ENCODE measurements at places on chromosomes 5 and 9. TPM values are rescaled to one million over a fixed set of nuclear protein-coding genes. Genes with fewer than 3 reads are reported as not detected.
A peak's percentile ranks its signal among the peaks of the same experiment; 100 is the strongest.

Gene ANKRD31
- total RNA-seq = 0.22 TPM

Gene NUTM2G
- total RNA-seq = not detected

- no peak for DNase-seq
Measured at GRCh38 chr5:131628990-131629389, 6.0 kb downstream of the RAPGEF6 start.

DNA sequence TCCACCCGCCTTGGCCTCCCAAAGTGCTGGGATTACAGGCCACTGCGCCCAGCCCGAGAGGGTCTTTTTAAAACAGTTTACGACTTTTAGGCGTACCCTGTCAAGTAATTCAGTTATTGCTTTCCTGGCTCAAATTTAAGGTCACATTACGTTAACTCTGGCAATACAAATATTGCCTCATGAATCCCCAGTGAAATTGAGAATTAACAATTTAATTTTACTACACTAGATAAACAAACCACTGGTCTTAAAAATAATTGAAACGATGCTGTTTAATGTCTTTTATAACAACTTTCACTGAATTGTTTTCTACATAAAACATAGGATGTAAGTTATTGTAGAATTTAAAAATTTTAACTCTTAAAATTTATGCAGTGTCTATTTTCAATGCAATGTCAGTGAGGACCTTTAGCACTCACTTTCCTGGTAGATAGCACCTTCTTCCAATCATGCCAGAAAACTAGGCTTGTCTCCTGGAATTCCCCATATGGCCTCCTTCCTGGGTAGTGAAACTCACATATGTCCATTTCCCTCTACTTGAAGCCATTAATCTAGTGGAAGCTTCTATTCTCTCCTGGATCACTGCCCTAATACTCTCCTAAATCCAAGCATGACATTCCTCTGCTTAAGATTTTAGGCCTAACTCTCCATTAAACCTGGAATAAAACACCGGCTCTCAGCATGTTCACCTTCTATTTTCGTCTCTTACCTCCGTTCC, 13.5 kb downstream of the BASP1 start:
- no peak for DNase-seq

DNA sequence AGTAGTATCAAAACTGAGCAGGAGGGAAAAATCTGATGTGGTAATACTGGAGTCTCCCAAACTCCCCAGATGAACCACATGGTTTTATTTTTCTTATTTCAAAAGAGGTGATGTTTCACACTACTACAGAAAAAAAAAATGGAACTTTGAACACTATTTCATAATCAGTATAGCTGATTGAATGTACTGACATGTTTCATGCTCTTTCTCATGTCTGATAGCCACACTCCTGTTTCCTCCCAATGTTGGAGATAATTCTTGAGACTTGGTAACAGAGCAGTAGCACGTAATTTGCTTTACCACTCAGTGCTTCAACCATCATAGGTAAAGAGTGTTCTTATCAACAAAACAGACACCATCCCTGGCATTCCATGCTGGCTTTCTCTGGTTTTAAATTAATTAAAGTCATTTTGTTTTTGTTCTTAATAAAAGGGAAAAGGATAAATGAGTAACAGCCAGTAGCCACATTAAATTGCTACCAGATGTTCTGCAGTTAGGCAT, 85.2 kb downstream of the MUSK start:
- DNase-seq = no peak

- DNase-seq = no peak
Measured at GRCh38 chr5:63439537-63439936, 522.7 kb downstream of the HTR1A start.

DNA sequence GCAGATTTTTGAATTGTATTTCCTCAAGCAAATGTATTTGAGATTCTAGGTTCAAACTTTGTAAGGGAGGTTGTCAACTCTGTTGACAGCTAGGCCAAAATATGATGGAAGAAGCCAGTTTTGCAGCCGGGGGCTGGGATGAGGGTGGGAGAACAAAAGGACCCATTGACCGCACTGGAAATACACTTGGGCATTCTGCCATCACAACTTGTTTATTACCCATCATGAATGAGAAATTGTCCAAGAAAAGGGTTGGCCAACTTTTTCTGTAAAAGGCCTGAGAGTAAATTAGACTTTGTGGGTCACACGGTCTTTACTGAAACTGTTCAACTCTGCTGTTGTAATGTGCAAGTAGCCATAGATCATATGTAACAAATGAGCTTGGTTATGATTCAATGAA, 221.3 kb upstream of the KLF9 start:
- DNase-seq = no peak

DNA sequence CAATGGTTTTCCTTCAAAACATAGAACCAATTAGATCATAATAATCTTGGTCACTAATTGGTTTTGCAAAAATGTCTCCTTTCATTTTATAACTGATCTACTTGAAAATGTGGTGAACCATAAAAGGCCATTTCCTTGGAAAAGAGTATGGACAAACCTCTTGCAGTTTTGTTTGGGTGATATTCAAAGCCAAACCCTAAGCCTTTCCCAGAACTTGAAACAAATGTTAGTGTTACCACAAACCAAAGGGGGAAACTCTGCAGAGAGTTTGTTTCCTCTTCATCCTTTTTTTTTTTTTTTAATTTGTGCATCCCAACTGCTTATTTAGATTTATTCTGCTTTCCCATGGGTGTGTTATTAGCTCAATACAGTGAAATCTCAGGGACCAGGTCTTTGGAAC, 204.4 kb upstream of the ADAMTSL1 start:
- no peak for DNase-seq

DNA sequence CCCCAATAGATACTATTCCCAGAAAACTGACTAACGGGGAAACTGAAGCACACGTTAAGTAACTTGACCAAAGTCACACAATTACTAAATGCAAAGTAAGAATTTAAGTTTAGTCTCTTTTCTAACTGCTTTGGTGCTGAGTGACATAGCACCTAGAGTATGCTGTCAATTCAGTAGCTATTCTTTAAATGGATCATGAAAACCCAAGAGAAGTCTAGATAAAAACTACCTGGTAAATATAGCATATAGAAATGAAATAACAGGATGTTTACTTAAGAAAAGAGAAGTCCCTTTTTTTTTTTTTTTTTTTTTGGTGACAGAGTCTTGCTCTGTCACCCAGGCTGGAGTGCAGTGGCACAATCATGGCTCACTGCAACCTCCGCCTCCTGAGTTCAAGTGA, 129.2 kb downstream of the PDE4D start:
- DNase-seq = no peak

DNA sequence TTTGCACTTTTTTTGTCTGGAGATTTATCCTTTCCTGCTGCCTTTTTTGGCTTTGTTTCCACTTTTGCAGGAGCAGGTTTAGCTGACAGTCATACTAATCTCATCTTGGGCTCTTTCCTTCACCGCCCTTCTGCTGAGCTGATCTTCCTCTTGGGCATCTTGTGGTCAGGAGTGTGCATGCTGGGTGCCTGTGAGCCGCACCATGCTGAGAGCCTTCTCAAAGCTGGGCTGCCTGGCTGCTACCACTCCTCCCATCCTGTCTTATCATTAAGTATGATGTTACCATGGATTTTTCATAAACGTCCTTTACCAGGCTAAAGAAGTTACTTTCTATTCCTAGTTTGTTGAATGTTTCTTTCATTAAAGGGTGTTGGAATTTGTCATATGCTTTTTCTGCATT, 49.5 kb upstream of the MCCC2 start:
- DNase-seq = no peak

DNA sequence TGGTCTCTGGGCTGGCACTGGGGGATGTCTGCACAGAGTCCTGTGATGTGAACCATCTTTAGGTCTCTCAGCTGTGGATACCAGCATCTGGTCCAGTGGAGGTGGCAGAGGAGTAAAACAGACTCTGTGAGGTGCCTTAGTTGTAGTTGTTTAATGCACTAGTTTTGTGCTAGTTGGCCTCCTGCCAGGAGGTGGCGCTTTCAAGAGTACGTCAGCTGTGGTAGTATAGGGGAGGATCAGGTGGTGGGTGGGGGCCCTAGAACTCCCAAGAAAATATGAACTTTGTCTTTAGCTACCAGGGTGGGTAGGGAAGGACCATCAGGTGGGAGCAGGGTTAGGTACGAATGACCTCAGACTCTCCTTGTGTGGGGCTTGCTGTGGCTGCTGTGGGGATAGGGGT, 197.1 kb downstream of the TMC1 start:
- no peak for DNase-seq

GRCh38 chr9:114006155-114006550, 71.9 kb downstream of the AMBP start:
- peak; percentile 49 for DNase-seq

- DNase-seq = no peak
Measured at GRCh38 chr5:39578887-39579497, 154.2 kb upstream of the DAB2 start.

DNA sequence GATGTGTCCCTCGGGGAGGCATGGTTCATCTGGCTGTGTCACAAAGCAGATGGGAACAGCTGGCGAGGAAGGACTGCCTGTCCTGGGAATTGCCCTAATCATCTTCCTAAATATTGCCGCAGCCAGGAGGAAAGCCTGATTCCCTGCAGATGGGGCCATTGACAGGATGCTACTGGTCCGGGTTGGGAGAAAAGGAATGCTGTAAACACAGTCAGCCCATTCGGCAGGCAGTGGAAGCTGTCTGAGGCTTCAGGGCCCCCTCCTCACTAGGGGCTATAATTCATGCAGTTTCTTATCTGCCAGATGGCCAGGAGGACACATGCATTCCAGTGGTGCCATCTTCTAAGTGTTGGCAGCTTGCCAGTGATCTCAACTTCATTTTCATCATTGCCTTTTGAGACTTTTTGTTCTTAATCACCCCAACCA, 110.3 kb downstream of the KCNIP1 start:
- DNase-seq = no peak

- no peak for DNase-seq
Measured at GRCh38 chr5:95537501-95537900, 17.3 kb downstream of the SKIC3 start.

DNA sequence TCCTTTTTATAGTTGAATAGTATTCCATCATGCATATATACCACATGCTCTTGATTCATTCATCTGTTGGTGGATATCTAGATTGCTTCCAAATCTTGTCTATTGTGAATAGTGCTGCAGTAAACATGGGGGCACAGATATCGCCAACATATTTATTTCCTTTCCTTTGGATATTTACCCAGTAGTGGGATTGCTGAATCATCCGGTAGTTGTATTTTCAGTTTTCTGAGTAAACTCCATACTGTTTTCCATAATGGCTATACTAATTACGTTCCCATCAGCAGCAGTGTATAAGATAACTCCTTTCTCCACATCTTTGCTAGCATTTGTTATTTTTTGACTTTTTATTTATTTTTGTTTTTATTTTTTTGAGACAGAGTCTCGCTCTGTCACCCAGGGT, 3.3 kb downstream of the SNX2 start:
- no peak for DNase-seq

GRCh38 chr9:37390759-37391158, 31.7 kb upstream of the GRHPR start:
- no peak for DNase-seq

Gene BTNL8
- total RNA-seq = not detected

DNA sequence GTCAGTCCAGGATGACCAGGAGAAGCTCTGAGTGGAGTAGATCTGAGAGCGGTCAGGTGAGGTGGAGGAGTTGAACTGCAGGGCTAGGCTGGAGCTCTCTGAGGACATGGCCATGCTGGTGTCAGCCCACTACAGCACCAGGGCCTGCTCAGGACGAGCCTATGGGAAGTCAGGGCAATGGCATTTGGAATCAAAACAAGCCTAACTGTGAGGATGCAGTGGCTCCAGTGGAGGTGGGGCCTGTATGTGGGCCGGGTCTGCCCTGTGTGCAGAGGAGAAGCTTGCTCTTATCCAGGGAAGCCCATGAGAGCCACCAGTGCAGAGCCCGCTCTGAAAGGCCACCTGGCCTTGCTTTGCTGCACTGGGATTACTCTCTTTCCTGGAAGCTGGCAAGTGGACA, 11.1 kb downstream of the CXCL14 start:
- DNase-seq = no peak

Gene IL3
- total RNA-seq = 0.36 TPM

- DNase-seq = no peak
Measured at GRCh38 chr9:89537166-89537565, 39.3 kb upstream of the SEMA4D start.

GRCh38 chr5:149450199-149450598, 71.1 kb upstream of the IL17B start:
- no peak for DNase-seq

Gene PFN3
- not detected for total RNA-seq

DNA sequence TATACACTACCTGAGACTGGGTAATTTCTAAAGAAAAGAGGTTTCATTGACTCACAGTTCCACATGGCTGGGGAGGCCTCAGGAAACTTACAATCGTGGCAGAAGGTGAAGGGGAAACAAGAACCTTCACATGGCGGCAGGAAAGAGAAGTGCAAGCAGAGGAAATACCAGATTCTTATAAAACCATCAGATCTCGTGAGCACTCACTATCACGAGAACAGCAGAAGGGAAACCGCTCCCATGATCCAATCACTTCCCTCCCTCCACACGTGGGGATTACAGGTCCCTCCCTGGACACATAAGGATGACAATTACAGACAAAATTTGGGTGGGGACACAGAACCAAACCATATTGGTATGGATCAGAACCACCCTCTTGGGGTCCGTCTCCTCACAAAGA, 44.2 kb upstream of the SPIN1 start:
- no peak for DNase-seq

DNA sequence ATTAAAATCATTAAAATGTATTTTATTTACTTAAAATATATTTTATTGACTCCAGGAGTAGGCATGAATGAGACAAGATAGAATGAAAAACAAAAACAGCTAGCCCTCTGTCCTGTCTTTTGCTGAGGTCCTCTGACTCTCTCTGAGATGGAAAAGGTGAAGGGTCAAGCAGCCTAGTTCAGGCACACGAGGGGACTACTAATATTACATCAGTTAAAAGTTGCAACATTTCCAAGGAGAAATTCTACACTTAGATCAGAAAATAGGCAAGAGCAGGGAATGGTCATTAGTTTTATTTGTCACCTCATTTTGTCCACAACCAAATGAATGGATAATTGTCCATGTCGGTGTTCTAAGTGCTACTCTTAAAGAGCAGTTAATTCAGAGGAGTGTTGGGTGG, 148.5 kb downstream of the CDH10 start:
- DNase-seq = no peak

Gene GARNL3
- total RNA-seq = 1.2 TPM

DNA sequence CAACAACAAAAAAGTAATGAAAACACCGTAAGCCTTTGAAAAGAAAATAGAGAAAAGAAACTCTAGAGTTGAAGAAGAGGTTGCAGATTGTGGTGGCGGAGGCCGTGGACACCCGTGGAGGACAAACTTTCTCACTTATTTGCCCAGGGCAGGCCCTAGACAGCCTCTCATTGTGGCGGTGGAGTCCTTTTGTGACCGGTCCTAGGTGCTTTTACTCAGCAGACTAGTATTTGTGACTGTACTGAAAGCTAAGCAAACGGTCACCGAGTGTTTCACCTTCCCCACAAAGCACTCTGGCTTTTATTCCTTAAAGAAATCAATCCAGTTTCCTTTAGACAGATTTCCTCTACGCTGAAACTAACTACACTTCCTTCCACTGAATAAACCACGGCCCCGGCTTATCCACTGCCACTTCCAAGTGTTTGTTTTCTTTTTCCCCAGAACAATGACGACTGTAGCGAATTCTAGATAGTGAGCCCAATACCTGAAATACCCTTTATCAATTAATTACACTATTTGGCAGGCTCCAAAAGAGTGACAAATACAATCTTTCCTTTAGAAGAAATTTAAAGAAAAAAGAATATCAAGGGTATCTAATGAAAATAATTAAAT, 210.2 kb upstream of the TARS1 start:
- DNase-seq = no peak

Data from natural killer cell treated with Interleukin-12 subunit alpha and Interleukin-12 subunit beta and Interleukin-15 and Interleukin-18, amount 100 ng/mL, for 72 hours (primary cell).